ENCODE measurements at places on chromosomes 3 and 15. TPM values are rescaled to one million over a fixed set of nuclear protein-coding genes. Genes with fewer than 3 reads are reported as not detected.
A peak's percentile ranks its signal among the peaks of the same experiment; 100 is the strongest.

Gene PP2D1
- total RNA-seq = not detected

Gene THBS1
- total RNA-seq = 34.6 TPM

Gene TMEM266
- 0.50 TPM for total RNA-seq

Gene ZDHHC23
- total RNA-seq = 15.4 TPM

Gene AADACL2
- not detected for total RNA-seq

Gene CCDC13
- total RNA-seq = 2.5 TPM

Gene SPINK8
- total RNA-seq = not detected

Gene PCSK6
- 3.6 TPM for total RNA-seq

Gene ATP11B
- total RNA-seq = 127 TPM

Gene PLSCR2
- total RNA-seq = 0.44 TPM

Gene GOLGA8N
- total RNA-seq = 0.69 TPM

Gene FOXL2NB
- not detected for total RNA-seq

Gene KNL1
- total RNA-seq = 11.7 TPM

Gene SLC9C1
- total RNA-seq = 1.5 TPM

Gene FGF7
- total RNA-seq = 0.24 TPM

Gene GOLGA6L7
- total RNA-seq = not detected

GRCh38 chr3:152395764-152396163 lies 127.0 kb downstream of the MBNL1 start:
- no peak for DNase-seq

DNA sequence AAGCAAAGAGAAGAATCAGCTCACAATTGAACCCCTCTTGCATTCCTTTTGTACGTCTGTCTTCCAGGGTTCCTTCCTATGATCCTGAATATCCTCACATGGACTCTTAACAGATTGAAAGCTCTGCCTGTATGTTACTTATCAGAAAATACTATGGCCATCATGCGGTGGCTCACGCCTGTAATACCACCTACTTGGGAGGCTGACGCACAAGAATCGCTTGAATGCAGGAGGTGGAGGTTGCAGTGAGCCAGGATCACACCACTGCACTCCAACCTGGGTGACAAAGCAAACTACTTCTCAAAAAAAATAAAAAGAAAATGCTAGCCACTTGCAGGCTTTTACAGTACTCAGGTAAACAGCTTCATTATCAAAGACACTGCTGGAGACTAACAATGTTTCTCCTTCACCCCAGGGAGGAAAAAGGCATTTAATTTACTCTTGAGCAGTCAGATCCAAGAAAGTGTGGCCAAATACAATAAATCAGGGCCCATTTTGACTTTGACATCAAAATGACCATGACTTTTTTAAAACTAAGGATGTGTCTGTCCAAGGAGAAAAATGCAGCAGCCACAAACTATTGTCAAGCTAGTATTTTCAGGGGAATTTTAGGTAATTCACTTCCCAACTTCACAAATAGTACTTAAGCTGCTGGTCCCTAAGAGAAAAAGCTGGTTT lies 27.3 kb downstream of the NPTN start:
- no peak for DNase-seq

- DNase-seq = no peak
Measured at GRCh38 chr15:68028137-68028887, 25.8 kb upstream of the PIAS1 start.

DNA sequence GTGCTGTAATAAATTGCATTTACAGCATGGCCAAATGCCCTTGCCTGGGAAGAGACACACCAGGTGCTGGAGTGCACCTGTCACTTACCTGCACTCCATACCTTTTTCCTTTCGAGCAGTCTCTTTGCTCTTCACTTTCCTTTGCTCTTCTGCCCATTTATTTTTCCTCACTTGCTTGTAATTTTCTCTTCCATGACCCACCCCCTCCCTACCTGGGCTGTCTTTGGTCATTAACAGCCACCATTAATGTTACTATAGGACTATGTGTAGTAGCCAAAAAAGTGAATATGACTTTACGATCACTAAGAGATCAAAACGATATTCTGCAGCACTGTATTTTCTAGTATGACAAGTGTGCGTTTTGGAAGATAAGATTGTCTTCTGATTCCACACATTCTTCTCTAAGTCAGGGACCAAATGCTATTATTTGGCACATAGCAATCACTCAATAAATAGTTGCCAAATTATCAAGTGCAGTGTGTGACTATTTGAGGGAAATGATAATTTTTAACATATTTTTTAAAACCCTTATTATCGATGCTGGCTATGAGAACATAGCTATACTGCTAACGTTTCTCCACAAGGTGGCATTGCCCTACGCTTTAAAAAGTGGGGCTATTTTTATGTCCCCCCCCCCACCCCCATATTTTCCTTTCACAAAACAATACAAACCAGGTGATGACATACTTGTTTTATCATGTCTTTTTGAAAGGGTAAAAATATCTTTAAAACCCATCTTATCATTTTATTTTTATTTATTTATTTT lies 114.4 kb downstream of the GHSR start:
- no peak for DNase-seq

- no peak for DNase-seq
Measured at GRCh38 chr3:52119826-52120225, 34.4 kb downstream of the POC1A start.

GRCh38 chr15:79018960-79019359 lies 71.6 kb downstream of the RASGRF1 start:
- no peak for DNase-seq

GRCh38 chr3:66464512-66464894 lies 36.3 kb downstream of the LRIG1 start:
- DNase-seq = no peak

DNA sequence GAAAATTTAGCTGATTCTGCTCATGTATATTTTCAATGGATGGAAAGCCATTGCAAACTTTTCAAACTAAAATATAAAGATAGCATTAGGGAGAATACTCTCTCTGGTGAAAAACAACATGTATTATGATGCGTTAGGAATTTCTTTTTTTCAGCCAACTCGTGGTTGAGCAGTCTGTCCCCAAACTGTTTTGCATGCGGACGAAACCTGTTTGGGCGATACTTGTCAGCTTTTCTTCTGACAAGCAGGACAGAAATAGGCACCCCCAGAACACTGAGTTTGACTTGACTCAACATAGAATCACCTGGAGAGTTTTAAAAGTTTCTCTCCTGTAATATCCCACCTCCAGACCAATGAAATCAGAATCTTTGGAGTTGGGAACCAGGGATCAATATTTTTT lies 417.5 kb upstream of the TPRG1 start:
- DNase-seq = no peak

DNA sequence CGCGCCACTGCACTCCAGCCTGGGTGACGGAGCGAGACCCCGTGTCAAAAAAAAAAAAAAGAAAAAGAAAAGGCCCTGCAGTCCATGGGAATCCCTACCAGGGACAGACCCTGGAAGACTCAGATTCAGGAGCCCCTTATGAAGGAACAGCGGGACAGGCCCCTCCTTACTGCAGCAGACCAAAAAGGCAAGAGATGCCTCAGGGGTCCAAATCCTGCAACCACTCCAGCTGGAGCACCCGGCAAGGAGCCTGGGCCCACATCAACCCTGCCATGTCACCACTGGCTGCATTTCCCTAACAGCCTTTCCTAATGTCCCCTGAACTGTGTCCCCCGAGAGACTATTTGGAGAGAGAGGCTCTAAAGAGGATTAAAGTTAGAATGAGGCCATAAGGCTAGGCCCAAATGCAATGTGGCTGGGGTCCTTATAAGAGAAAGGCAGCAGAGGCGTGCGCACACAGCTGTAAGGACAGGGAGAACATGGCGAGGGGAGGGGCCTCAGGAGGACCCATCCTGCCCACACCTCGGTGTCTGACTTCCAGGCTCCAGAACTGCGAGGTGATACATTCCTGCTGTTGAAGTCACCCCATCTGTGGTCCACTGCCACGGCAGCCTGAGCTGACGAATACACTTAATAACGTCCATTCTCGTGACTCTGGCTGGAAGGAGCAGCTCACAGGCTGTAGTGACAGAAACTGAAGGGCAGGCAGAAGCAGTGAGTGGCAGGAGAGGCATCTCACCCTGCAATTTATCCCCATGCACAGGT lies 78.1 kb downstream of the ATP10A start:
- no peak for DNase-seq

- no peak for DNase-seq
Measured at GRCh38 chr3:72171463-72171881, 386.5 kb upstream of the PROK2 start.

GRCh38 chr3:8589880-8590556 lies 54.6 kb downstream of the SSUH2 start:
- DNase-seq = no peak

DNA sequence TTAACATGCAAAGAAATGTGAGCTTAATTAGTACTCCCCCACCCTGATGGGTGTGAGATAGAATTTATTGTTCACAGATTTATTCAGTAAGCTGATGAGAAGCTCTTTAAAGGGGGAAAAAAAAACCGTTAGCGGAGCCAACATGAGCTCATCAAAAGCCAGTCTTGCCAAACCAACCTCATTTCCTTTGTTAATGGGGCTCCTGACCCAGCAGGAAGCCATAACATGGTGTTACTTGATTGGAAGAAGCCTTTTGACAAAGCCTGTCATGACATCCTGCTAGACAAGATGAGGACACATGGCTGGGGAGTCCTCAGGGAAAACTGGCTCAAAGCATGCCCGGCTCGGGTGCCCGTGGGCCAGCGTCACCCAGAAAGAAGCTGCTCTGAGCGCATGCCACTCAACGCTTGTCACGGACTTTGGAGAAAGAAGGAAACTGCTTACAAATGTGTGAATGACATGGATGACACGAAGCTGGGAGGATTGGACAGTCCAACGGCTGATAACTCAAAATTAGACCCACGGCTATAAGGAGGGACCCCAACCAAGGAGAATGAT lies 64.6 kb downstream of the SLCO2A1 start:
- DNase-seq = no peak

GRCh38 chr3:124469555-124469954 lies 260.7 kb upstream of the UMPS start:
- no peak for DNase-seq

DNA sequence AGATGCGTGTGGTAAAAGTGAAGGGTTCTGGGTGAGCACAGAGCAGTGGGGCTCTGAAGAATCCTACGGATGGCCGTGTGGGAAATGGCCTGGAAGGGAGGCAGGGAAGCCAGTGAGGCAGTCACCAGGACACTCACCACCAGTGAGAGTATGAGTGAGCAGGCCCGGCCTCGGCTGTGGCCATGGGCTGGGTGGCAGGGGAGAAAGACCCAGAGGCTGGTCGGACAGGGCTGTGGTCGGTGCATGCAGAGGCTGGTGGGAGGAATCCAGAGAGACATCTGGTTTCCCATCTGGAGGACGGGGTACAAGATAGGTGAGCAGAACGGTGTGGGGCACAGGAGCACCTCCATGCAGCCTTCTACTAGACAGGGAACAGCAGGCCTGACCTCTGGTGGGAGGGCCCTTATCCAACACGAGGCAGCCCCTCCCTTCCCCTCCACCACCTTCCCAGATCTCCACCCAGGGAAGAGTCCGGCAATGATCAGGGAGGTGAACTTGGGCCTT lies 10.1 kb downstream of the PCSK6 start:
- DNase-seq = no peak

- no peak for DNase-seq
Measured at GRCh38 chr3:29868543-29869101, 587.8 kb downstream of the RBMS3 start.

GRCh38 chr3:141834292-141834691 lies 42.2 kb upstream of the ATP1B3 start:
- DNase-seq = no peak

GRCh38 chr3:129974833-129975704 lies 549 bp downstream of the TRH start:
- DNase-seq = peak; percentile 15

DNA sequence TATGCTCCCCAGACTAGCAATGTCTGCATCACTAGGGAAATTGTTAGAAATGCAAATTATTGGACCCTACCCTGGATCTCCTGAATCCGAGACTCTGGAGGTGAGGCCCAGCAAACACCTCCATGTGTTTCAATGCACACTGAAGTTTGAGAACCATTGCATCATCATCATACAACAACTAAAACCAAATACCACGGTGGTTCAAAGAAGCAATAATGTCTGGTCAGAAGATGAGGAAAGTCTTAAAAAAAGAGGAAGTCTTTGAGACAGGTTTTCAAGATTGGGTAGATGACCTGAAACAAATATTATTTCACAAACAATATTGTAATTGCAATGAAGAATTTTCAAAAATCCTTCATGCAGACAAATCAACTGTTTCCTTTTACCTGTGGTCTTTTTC lies 60.3 kb upstream of the TRA2B start:
- no peak for DNase-seq

GRCh38 chr15:67070150-67070549 lies 4.7 kb downstream of the SMAD3 start:
- DNase-seq = no peak

- no peak for DNase-seq
Measured at GRCh38 chr3:123536153-123536895, 48.5 kb downstream of the HACD2 start.

DNA sequence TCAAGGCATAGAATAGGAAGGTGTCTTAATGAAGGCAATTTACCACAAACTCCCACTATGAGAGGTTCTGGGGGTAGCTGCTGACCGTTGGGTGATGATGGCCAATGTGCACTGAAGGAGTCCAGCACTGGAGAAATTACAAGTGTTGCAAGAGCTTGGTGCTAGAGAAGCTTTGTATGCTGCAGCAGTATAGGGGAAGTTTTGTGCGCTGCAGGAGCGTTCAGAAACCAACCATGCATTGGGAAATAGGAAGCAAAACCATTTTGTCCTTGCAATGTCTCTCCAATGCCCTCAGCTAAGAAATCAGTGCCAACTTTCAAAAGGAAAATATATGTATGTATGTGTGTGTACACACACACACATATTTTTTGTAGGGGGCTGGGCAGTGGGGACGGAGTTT lies 441.6 kb upstream of the NAALADL2 start:
- DNase-seq = no peak

- no peak for DNase-seq
Measured at GRCh38 chr3:119557877-119558269, 1.5 kb downstream of the CD80 start.

GRCh38 chr3:112687211-112687610 lies 46.3 kb upstream of the CCDC80 start:
- no peak for DNase-seq

DNA sequence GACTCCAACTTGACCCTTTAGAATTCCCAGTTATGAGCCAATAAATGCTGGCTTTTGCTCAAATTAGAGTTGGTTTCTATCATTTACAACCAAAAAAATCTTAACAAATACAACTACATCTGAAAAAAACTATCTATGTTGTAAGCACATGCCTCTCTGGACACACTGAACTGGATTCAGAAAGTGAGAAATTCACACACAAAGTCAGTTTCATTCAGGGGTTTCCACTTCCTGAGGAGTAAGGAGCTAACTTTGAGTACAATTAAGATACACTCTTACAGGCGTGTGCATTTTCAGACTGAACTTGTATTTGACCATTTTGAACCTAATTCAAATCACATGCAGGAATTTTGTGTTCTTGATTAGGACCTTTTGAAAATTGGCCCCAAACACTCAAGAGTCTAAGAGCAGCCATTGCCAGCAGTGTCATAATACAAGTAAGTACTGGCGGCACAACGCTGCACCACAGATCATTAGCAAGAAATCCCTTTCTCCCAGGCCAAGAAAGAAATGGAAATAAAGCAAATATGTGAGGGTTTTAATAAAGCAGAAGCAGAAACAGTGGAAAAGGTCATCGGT lies 31.2 kb downstream of the LINS1 start:
- no peak for DNase-seq

All from progenitor cell of endocrine pancreas (in vitro differentiated cells).